NCI-H226 (cell line): ENCODE measurements at places on chromosomes 6 and 20.
A peak's percentile ranks its signal among the peaks of the same experiment; 100 is the strongest.

DNA sequence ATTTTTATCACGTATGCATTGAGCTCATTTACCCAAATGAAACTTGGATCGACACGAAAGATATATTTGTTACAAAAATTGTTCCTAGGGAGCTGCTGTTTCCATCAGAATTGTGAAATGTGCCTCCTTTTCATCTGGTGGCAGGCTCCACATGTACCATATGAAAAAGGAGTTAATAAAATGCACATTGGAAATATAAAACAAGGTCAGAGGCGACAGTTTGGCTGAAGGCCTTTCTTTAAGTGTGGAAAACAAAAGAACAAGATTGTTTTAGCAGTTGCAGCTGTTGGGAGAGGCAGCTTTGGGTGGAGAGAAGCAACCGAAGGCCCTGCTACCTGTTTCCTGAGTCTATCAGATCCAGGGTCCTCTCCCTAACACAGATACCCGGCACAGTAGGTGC is 334.5 kb upstream of the NT5E start:
- no peak for DNase-seq

- DNase-seq, result no peak
Observed at GRCh38 chr20:36306553-36307411, 643 bp downstream of the DLGAP4 start.

DNA sequence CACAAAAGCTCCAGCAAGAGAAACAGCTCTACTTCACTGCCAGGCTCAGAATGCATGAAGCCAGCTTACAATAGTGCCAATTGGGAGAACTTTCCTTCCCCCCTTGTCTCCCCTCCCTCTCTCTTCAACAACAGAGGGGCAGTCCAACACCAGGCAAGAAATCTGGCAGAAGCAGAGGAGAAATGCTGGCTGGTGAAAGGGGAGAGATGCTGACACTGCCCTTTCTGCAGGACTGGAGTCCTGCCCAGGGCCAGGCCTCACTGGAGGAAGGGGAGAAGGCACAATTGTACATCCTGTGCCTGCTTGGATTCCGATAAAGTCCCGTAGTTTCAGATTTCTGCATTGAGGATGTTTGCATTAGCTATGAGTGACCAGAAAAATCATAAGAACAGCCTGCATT is 148.6 kb downstream of the LRRC1 start:
- DNase-seq, result no peak

GRCh38 chr6:25441663-25442270 is 162.6 kb downstream of the CARMIL1 start:
- DNase-seq, result no peak

- DNase-seq, result peak; percentile 55
Observed at GRCh38 chr20:36856691-36857635, 19.0 kb upstream of the TLDC2 start.

- DNase-seq, result no peak
Observed at GRCh38 chr6:147741389-147741788, 232.9 kb downstream of the SAMD5 start.

GRCh38 chr20:51054233-51054632 is 31.3 kb upstream of the KCNG1 start:
- DNase-seq, result no peak

- DNase-seq, result no peak
Observed at GRCh38 chr6:166688901-166689300, 61.9 kb upstream of the RPS6KA2 start.

- DNase-seq, result no peak
Observed at GRCh38 chr20:16535277-16535676, 38.0 kb downstream of the KIF16B start.

- no peak for DNase-seq
Observed at GRCh38 chr6:94813806-94814205, 763.5 kb upstream of the MANEA start.

DNA sequence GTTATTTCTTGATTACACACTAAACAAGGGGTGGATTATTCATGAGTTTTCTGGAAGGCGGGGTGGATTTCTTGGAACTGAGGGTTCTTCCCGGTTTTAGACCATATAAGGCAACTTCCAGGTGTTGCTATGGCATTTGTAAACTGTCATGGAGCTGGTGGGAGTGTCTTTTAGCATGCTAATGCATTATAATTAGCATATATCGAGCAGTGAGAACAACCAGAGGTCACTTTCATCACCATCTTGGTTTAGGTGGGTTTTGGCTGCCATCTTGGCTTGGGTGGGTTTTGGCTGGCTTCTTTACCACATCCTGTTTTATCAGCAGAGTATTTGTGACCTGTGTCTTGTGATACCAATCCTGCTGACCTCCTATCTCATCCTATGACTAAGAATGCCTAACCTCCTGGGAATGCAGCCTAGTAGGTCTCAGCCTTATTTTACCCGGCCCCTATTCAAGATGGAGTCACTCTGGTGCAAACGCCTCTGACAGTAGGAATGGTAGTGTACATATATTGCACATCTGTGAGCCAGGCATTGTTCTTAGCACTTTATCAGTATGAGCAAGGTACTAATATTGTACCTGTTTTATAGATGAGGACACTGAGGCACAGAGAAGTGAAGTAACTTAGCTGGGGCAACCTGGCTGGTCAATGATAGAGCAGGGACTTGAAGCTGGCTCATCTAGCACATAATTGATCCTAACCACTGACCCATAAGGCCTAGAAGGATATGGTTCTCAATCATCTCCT is 203.7 kb downstream of the NFATC2 start:
- DNase-seq, result peak; percentile 71

DNA sequence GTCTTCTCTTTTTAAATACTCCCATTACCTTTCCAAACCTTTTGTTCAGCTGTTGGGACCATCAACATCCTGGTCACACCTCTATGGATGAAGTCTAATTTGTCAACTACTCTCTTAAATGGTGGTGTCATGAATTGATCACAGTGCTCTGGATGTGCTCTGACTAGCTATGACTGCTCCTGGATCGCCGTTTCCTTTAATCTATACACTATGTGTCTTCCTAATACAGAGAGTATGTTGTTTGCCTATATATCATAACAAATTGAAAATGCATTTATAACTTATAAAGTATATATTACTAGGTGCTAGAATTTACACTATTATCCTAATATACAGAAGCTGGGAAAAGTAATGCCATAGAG is 357.5 kb downstream of the LAMA2 start:
- DNase-seq, result no peak
